Central memory CD4-positive, alpha-beta T cell (primary cell): ENCODE measurements at places on chromosomes 13 and 19.
A peak's percentile ranks its signal among the peaks of the same experiment; 100 is the strongest.

DNA sequence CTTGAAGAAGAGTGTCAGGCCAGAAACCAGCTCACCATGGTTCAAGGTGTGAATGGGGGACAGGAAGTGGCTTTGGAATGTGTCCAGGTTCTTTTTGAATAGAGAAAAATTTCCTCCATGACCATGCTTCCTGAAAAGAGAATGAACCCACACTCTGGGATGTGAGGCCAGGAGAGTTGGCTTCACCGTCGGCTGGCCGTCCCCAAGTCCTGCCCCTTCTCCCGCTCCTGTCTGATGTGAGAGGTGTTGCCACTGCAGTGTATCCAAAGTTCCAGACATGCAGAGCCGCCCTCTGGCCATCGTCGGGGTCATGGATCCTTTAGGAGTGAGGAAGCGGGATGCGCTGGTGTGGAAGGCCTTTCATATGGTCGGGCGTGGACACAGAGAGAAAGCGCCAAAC, 101.2 kb downstream of the COL4A2 start:
- DNase-seq, result no peak

DNA sequence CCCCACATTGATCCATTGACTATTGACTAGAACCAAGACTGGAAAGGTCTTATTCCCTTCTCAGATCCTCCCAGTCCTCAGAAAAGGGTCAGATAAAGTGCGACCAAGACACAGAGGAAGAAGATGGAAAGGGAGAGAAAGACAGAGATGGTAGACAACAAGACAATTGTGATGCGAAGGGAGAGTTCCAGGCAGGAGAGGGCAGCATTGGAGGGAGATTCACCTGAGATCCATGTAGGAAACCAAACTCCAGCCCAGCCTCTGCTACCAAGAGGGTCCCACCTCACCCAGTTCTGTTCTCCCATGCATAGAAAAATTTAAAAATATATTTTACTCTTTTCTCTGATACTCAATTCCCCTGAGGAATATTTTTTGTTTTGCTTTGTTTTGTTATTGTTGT, 67.3 kb upstream of the TSHZ3 start:
- DNase-seq, result no peak

DNA sequence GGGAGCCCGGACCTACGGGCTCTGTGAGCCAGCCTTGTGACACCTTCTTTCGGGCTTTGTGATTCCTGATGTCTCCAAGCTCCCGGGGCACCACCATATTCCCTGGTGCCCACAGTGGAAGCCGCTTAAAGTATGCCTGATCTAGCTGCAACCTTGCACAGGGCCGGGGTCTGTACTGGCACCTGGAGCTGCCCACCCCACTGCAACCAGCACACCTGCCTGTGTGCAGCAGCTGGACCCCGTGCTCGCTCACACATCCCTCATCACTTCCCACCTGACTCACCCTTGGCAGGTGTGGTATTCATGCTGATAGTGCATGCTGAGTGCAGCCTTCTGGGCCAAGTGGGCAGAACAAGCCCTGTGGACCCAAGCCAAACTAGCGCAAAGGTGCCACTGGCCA, 1981.1 kb upstream of the PCDH20 start:
- DNase-seq, result no peak

- DNase-seq, result peak; percentile 79
These were observed 16.2 kb upstream of the AP1M2 start for GRCh38 chr19:10603084-10603872.

- DNase-seq, result no peak
These were observed 117.6 kb upstream of the SOX21 start for GRCh38 chr13:94829837-94830365.

DNA sequence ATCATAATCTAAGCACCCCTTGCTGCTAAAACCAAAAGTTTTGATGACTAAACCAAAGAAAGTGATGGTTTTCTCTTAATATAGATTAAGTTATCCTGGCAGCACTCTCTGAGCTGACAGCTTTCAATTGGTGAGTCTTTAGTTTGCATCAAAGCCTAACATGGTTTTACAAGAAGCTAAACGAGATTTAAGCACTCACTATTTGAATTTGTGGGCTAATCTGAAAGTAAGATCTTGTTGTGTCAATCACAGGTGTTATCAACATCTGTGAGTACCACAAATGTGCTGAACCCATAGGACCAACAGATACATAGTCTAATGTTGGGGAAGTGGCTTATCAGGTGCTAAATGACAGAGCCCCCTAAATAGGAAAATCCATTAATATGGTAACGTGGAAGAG, 223.9 kb downstream of the LHFPL6 start:
- no peak for DNase-seq

GRCh38 chr19:16077984-16078758, 1.9 kb downstream of the TPM4 start:
- DNase-seq, result no peak

DNA sequence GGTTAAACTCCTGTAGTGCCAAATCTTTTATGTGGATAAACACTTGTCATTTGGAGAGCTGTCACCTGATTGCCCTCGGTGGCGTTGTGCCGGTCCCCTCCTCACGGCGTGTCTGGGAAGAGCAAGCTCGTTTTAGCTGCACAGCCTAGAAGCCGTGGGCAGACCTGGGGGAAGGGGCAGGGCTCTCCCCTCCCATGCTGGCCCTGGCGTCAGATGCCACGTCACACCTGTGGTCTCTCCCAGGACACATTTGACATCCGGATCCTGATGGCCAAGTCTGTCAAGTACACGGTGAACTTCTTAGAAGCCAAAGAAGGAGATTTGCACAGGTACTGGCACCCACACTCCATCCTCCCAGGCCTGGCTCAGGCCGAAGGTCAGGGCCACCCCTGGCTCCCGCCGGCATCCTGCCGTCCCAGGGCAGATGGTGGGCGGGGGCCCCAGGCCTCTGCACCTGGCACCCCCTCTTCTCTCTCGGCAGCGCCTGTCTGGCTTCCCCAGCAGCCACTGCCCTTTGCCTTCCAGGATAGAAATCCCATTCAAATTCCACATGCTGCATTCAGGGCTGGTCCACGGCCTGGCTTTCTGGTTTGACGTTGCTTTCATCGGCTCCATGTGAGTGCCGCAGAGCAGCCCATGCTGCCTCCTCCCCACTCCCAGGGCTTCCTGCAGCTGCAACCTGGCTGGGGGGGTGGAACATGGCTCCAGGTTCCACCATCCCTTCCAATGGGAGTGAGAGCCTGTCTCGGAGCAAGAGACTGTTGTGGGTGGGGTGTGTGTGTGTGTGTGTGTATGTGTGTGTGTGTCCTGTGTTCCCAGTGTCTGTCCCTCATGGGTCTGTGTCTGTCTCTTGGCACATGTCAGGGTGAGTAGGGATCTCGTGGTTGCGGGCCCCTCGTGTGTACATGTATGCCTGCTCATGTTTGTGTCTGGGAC, 8.8 kb downstream of the YIPF2 start:
- no peak for DNase-seq

DNA sequence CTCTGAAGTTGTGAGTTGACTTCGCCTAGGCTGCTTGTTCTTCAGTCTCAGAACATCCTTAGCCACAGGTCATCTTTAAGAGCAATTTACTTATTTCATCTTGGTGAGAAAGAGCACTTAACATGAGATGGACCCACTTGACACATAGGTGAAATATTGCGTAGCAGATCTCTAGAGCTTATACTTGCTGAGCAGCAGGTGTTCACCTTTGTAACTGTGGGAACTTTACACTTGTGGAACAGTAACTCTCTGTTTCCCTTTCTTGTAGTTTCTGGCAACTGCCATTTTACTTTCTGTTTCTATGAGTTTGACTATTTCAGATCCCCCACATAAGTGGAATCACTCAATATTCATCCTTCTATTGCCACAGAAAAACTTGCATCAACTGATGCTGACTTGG, 95.7 kb downstream of the SLC10A2 start:
- DNase-seq, result no peak
